ENCODE measurements at places on chromosomes 1 and 21.
A peak's percentile ranks its signal among the peaks of the same experiment; 100 is the strongest.

DNA sequence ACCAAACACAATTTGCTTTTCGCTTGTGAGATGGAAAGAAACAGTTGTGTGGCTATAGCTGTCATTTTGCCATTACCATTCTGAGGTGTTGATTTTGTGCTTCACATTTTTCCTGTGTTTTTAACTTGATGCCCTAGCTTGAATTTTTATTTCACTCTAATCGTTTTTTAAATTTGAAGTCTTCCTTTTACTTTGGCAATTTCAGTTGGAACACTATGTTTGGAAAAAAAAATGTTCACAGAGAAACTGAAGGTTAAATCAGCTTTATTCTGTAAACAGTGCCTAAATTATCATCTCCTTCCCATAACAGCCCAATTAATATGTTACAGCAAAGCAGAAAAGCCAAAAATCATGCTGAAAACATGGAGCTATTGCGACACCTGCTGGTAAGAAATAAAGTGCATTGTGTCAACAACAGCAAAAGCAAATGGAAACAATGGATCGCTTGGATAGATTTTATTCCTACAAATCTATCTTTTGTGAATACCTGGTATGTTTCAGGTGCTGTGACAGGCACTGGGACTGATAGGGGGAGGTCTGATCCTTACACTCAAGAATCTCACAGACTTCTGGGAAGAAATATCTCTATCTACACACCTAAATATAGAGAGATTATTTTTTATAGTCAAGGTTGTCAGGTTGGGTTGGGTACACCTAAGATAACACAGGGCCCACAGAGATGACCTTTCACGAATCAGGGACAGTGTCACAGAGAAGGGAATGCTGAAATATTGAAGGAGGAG, 16.2 kb upstream of the ERICH3 start:
- peak; percentile 15 for DNase-seq

GRCh38 chr21:42465008-42465802, 30.8 kb downstream of the RSPH1 start:
- DNase-seq = peak; percentile 21

- DNase-seq = no peak
Measured at GRCh38 chr1:234745844-234746797, 136.1 kb upstream of the IRF2BP2 start.

GRCh38 chr1:155026154-155026553, 7.4 kb downstream of the DCST2 start:
- DNase-seq = no peak

- DNase-seq = no peak
Measured at GRCh38 chr1:61399199-61399598, 316.8 kb downstream of the NFIA start.

DNA sequence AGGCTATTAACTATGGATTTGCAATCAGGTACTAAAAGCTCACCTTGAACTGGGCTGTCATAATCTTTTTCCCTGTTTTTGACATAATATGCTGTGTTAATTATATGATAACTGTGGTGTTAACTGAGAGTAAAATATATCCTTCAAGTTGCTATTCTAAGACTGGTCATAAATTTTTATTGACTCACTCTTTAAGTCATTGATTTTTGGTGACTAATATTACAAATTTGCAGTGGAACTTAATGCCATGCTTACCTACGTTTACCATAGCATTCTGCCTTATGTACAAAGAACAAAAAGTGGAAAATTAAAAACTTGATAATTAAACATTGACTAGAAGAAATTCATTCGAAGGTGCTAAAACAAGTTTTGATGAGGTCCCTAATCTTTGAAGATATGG, 872.4 kb downstream of the BRINP3 start:
- DNase-seq = no peak

- no peak for DNase-seq
Measured at GRCh38 chr1:147238925-147239820, 3.3 kb upstream of the CHD1L start.

DNA sequence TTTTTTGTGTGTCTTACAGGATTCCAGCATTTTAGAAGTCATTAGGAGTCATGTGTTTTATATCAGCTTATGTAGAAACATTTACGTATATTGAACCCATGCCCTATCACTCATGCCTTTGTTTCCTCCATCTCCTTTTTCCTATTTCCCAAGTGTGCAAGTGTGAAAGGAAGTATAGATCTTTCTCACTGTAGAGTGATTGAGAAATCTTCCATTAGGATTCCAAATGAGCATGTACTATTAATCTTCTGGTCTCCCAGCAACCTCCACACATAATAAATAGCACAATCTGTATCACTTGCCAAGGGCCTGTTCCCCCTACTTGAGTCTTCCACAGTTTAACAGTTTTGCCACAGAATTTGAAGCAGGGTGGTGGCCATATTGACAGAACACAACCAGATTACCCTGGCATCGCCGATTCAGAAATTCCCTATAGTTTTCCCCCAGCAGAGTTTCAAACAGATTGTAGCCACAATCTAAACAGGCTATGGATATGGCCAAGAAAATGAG, 1052.8 kb downstream of the TTLL7 start:
- no peak for DNase-seq

DNA sequence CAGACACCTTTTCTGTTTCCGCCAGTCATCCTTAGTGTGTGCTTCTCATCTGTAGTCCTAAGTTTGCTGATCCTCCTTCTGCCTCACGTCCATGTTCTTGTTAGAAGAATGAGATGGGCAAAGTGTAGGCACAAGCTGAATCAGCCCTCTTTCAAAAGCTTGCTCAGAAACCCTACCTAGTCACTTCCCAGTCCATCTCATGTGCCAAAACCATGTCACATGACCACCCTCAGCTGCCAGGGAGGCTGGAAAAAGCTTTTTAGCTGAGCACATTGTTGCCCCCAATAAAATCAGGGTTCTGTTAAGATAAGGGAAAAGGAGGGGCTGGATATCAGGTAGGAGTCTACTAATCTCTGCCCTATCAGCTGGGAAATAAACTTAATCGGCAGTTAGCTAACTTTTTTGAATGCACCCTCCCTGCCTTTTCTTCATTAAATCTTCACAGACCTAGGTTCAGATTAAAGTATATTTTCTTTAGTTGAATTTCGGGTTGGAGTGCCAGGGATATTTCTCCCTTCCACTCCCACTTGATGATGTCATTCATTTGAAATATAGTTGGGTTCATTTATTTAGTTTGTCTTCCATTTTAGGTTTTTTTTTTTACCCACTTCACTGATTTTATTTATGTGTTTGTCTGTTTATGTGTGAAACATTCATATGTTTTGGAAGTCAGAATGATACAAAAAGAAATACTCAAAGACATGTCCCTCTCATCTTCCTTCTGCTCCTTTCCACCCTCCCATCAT, 129.2 kb downstream of the ROR1 start:
- DNase-seq = no peak

GRCh38 chr1:193060938-193061337, 1.5 kb downstream of the RO60 start:
- DNase-seq = peak; percentile 18

Data from CD4-positive, alpha-beta T cell treated with Interferon alpha-2 for 1 hour (primary cell).